ENCODE measurements at places on chromosomes 4 and X.
A peak's percentile ranks its signal among the peaks of the same experiment; 100 is the strongest.

GRCh38 chrX:1086444-1087409 lies 125.7 kb downstream of the CRLF2 start:
- DNase-seq = no peak

DNA sequence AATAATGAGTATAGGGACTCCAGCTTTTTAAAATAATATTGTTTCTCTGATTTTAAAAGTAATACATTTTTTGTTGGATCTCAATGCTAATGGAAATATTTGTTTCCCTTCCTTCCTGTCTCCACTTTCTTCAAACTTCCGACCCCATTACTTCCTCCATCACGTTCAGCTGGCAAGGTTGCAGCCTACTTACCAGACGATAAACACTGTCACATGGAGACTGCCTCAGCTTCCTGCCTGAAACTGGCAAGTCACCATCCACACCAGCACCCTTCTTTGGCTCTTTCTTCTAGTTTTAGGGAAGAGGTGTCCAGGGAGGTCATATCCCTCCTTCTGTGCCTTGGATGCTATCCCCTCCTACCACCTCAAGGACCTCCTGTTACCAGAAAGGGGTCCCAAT lies 3.4 kb upstream of the INTU start:
- DNase-seq = no peak

DNA sequence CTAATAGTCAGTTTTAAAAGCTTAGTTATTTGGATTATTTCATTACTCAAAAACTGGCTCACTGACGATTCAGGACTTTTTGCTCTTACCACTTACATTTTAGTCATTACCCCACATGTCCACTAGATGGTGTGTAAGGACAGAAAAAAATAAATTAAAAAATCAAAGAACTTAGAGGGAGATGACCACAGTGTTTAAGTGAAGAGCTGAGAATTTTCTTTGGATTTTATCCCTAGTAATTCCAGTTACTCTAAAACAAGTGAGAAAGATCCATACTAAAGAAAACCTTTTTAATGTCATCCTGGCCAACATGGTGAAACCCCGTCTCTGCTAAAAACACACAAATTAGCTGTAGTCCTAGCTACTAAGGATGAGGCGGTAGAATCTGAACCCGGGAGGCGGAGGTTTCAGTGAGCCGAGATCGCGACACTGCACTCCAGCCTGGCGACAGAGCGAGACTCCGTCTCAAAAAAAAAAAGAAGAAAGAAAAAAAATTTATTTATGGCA lies 26.4 kb upstream of the TMPRSS11B start:
- DNase-seq = no peak

DNA sequence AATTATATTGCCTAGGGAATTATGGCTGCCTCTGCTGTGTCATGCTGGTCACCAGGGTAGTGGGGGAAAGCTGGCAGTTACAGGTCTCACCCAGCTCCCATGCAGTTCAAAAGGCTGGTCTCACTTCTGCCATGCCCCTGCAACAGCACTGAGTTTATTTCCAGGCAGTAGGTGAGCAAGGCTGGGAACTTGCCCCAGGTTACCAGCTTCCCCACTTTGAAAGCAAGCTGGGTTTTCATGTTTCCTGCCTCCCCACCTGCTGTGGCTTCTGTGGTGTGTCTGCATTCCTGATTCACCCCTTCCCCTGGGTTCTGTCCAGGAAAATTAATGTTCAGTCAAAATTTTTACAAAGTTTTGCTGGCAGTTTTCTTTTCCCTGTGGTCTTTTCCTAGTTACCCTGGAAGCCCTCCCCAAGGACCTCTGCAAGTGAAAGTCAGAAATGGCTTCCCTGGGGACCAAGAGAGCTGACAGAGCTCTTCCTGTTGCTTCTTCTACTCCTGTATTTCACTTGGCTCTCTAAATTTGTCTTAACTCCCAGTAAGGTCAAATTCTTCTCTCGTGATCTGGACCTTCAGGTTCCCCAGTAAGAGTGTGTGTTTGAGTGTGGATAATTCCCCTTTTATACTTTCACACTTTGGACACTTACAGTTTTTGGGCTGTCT lies 58.5 kb upstream of the AGTR2 start:
- no peak for DNase-seq

- no peak for DNase-seq
These were observed 31.5 kb upstream of the HDAC8 start for GRCh38 chrX:72604112-72604511.

- no peak for DNase-seq
These were observed 23.3 kb downstream of the CHIC2 start for GRCh38 chr4:54041100-54041499.

- DNase-seq = no peak
These were observed 125.8 kb downstream of the FHDC1 start for GRCh38 chr4:153061971-153062370.

DNA sequence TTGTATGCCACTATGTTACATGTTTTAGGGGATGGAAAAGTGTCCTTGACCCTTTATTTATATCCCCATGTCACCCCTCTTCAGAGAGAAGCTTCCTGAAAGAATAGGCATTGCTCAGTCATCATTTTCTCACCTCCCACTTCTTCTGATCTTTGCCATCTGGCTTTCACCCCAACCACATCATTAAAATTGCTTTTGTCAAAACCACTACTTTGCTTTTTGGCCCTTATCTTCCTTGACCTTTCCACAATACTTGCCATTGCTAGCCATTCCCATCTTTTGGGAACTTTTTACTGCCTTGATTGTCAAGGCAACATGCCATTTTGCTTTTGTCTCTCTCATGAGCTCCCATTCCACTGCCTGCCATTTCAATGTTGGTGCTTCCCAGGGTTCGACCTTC lies 14.9 kb upstream of the FAM9B start:
- no peak for DNase-seq

GRCh38 chrX:141936080-141936479 lies 32.4 kb downstream of the MAGEC1 start:
- no peak for DNase-seq

GRCh38 chr4:3638080-3638795 lies 106.0 kb upstream of the LRPAP1 start:
- DNase-seq = no peak

- no peak for DNase-seq
These were observed 1320.1 kb downstream of the RPA4 start for GRCh38 chrX:98203800-98204199.

- DNase-seq = no peak
These were observed 36.9 kb downstream of the CCDC158 start for GRCh38 chr4:76384052-76384451.

GRCh38 chrX:41241962-41242361 lies 92.0 kb upstream of the DDX3X start:
- no peak for DNase-seq

DNA sequence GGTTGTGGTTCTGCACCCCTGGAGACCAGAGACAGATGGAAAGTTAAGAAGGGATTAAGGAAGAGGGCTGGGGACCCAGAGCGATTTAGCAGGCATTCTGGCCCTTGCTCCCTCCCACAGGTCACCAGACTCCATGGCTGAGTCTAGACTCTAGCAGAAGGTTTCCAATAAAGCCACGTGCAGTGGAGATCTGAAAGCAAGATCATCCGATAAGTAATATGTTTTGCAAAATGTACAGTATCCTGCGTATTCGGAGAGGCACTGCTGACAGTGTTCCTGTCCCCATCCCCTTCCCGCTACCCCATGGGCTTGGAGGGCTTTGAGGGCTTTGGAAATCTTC lies 531 bp upstream of the GPRIN3 start:
- DNase-seq = no peak

DNA sequence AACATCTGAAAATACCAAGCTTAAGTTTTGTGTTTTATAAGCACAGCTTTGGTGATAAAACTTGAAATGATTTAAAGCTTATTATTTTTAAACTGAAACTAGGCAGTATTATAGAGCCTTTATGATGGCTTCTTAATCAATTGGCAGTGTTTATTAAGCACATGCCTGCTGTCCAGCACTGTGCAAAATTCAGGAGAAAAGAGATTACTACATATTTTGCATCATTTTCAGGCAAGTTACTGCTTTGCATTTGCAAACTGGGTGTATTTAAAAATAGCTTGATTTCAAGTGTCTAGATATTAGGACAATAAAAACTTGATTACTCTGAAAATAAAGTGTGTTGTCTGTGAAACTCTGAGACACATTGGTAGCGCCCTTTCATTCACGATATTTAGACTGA lies 126.5 kb downstream of the PDLIM5 start:
- no peak for DNase-seq

- DNase-seq = no peak
These were observed 24.8 kb downstream of the CCNI start for GRCh38 chr4:77050962-77051361.

DNA sequence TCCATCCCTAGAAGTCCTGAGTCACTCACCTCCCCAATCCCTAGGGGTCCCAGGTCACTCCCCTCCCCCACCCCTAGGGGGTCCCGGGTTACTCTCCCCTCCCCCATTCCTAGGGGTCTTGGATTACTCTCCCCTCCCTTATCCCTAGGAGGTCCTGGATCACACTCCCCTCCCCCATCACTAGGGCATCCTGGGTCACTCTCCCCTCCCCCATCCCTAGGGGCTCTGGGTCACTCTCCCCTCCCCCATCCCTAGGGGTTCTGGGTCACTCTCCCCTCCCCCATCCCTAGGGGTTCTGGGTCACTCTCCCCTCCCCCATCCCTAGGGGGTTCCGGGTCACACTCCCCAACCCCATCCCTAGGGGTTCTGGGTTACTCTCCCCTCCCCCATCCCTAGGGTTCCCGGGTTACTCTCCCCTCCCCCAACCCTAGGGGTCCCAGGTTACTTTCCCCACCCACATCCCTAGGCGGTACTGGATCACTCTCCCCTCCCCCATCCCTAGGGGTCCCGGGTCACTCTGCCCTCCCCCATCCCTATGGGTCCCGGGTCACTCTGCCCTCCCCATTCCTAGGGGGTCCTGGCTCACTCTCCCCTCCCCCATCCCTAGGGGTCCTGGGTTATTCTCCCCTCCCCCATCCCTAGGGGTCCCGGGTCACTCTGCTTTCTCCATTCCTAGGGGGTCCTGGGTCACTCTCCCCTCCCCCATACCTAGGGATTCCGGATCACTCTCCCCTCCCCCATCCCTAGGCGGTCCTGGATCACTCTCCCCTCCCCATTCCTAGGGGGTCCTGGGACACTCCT lies 2.1 kb downstream of the ASMTL start:
- no peak for DNase-seq

DNA sequence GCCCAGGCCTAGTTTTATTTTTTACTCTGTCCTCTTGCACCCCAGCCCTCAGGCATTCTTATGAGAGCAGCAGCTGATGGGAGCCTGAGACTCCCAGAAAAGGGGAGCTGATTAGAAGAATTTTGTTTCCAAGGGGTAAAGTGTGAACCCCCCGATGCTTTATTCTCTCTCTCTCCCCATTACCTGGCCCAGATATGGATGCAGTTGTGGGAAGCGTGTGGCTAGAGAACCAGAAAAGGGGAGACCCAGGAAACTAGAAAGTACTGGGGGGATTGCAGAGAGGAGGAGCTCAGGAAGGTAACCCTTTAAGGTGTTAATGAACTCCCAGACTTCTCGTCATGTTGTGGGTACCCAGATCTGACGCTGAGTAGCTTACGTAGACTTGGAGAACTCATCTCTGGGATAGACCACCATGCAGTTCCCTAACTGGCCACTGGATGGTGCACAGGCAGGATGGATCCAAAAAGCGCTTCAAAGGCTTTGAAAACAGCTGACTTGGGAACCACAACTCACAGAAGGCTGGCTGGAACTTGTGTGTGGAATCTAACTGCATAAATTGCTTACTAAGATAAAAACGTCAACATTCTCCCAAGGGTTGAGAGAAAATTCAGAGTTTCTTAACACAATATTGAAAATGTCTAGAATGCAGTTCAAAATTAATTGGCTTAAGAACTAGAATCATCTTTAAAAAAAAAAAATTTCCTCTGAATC lies 64.7 kb downstream of the TBC1D14 start:
- DNase-seq = peak; percentile 88

DNA sequence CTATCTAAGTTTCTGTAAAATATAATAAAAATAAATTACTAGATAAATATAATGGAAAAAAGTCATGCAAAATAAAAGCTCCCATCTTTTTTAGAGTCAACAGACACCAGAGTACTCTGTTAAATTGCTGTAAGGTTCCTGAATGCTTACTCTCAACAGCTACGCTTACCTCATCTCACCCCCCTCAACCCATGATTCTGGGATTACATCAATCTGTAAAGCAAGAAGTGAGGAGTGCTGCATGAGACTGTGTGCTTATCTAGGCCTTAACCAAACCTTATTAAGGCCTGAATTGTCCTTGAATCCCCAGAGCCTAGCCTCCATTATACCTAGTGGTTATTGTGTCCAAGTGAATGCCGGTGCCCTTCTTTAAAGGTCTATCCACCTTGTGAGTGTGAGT lies 735.8 kb downstream of the RPA4 start:
- DNase-seq = no peak

DNA sequence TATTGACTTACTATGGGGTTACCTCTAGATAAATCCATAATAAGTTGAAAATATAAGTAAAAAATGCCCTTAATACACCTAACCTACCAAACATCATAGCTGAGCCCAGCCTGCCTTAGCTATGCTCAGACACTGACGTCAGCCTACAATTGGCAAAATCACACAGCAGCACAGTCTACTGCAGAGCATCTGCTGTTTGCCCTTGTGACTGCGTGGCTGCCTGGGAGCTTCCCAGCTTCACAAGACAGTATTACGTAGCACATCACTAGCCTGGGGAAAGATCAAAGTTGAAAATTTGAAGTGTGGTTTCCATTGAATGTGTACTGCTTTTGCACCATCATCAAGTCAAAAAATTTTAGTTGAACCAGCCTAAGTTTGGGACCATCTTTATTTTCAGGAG lies 8.8 kb downstream of the HTT-AS start:
- DNase-seq = no peak

- DNase-seq = peak; percentile 7
These were observed 60.1 kb downstream of the TSC22D3 start for GRCh38 chrX:107715331-107716117.

GRCh38 chrX:23670528-23670927 lies 3.2 kb downstream of the PRDX4 start:
- DNase-seq = no peak

GRCh38 chr4:97589481-97590196 lies 553.6 kb downstream of the STPG2 start:
- DNase-seq = no peak

DNA sequence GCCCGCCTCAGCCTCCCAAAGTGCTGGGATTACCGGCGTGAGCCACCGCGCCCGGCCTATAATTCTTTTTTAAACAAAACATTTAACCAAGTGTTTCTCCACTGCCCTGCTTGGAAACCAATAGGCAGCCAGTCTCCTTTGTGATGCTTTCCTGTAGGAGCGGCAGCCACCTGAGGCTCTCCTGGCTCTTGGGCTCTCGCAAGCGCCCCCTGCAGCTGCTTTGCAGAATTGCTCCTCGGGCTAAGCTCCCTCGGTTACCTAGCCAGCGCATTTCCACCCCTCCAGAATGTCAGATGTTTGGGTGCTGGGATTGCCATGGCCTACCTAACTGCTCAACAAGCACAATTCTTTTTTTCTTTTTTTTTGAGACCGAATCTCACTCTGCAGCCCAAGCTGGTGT lies 7.7 kb downstream of the S100P start:
- peak; percentile 64 for DNase-seq

GRCh38 chr4:77104791-77105540 lies 29.2 kb upstream of the CCNI start:
- DNase-seq = no peak

GRCh38 chr4:166941629-166942028 lies 292.7 kb downstream of the SPOCK3 start:
- DNase-seq = peak; percentile 3
